Smooth muscle cell of the coronary artery (primary cell): ENCODE measurements at places on chromosomes 5 and 9. TPM values are rescaled to one million over a fixed set of nuclear protein-coding genes. Genes with fewer than 3 reads are reported as not detected.

PLPP7 gene
- total RNA-seq: 11.4 and 11.5 TPM in 2 replicates

PRSS3 gene
- 4.7 and 8.0 TPM in 2 replicates for total RNA-seq

ANXA2R gene
- 1.4 and 2.0 TPM in 2 replicates for total RNA-seq

RANBP3L gene
- 0.08 and 1.6 TPM in 2 replicates for total RNA-seq

AQP7 gene
- 1.6 TPM in 1 of 2 replicates, not detected in the other for total RNA-seq
